NCI-H1694 treated with DMSO at 0.1 percent for 48 hours (cell line): ENCODE measurements at places on chromosomes 4 and X.

DNA sequence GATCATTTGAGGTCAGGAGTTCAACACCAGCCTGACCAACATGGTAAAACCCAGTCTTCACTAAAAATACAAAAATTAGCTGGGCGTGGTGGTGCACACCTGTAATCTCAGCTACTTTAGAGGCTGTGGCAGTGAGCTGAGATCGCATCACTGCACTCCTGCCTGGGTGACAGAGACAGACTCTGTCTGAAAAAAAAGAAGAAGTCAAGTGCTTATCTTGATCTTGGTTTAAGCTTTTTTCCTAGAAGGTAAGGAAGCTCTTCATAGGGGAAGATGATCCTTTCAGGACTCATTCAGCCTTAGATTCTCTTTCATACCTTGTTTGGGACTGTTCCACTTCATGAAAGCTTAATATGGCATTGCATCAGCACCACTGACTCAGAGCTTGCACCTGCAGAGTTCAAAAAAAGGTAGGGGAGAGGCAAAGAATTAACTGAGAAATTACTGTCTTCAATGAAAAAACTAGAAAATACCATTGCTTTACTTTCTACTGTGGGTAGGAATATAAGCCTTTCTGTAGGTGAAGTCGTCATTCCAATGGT lies 70.8 kb upstream of the EPGN start:
- no peak for DNase-seq

DNA sequence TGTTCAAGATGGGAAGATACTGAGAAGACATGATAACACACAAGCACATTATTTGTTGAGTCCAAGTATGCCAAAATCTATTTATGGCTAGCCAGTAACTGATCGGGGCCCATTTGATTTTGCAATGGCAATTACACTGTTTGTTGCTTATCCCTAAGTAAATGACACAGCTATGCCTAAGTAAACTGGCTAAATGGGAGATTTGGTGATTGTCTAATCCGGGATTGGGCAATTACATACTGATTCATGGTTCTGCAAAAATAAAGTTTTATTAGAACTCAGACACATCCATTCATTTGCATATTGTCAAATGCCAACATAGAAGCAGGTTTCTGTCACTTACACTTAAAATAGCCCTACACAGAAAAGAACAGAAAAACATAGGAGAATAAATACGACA lies 140.2 kb upstream of the TBL1X start:
- no peak for DNase-seq

DNA sequence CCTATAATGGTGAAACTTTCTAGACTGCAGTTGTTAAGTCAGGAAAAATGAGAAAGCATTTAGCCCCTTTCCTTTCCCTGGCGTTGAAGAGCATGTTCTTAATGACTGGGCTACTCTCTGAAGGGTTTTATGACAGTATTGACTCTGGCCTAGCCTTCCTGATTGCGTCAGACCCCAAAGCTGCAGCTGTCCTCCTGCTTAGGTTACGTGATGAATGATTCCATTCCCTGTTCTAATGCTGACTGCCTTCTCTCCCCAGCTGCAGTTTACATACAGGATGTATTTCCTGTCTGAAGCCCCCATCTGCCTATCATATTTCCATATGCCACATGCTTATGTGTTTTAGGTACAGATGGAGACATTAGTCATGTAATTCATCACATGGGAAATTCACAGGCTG lies 105.8 kb upstream of the EGFL6 start:
- DNase-seq, result peak; percentile 73

- DNase-seq, result no peak
Measured at GRCh38 chr4:170090352-170091052, 746 bp upstream of the AADAT start.

- no peak for DNase-seq
Measured at GRCh38 chr4:186723292-186724057, at the start of gene FAT1. FAT1 (minus strand) TSS chr4:186723856; CDS start chr4:186709827, 14,029 bp downstream.

DNA sequence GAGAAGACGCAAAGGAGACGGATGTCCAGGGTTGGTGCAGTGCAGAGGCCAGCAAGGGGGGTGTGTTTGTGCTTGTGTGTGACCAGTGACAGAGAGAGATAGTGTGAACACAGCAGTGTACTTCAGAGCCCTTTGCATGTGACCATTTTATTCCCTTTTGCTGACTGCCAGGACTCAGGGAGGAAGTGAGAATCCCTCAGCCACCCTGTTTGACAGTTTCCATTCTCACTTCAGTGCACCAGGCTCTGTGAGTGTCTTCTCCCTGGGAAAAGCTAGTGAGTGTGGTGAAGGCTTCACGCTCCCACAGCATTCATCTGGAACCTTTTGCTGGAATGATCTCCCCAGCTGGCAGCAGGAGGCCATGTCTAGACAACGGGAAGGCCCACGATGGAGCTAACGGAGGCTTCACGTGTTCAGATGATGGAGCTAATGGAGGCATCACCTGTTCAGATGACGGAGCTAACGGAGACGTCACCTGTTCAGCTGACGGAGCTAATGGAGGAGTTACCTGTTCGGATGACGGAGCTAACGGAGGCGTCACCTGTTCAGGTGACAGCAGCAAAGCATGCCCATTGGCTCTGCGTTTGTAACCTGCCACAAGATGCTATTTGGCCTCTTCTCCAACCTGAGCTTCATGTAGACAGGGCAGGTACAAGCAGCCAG lies 195.4 kb downstream of the AFAP1 start:
- DNase-seq, result no peak

DNA sequence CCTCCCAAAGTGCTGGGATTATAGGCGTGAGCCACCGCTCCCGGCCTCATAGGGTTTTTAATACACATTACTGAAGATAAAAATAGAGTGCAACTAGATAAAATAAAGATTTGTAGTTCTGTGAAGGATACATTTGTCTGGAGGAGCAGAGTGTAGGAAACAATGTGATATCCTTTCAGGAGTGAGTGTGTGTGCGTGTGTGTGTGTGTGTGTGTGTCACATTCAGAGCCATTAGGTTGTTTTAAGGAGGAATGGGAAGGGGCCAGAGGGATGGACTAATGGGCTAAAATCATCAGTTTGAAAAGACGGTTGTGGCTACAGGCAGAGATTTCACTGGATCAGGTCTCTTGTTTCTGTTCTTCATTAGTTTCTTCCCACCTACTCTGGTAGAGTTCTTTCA lies 40.0 kb downstream of the RBPJ start:
- no peak for DNase-seq

- no peak for DNase-seq
Measured at GRCh38 chrX:9825129-9825790, 39.0 kb downstream of the SHROOM2 start.

DNA sequence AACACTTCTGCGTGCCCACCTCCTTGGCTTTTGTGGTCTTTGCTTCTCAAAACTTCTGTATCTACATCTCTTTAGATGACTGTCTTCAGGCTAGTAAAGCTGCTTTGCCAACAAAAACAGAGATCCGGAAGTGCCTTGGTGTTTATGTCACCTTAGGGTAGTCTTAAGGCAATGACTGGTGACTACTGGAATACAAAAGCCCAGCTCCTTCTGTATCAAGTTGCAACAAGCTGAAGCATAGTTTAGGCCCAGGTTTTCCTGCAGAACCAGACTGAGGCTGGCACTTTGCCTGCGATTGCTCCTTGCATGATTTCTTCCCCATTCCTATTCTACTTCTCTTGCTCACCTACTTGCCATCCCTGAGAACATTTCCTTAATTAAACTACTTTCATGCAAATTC lies 333.8 kb downstream of the DMD start:
- DNase-seq, result no peak

DNA sequence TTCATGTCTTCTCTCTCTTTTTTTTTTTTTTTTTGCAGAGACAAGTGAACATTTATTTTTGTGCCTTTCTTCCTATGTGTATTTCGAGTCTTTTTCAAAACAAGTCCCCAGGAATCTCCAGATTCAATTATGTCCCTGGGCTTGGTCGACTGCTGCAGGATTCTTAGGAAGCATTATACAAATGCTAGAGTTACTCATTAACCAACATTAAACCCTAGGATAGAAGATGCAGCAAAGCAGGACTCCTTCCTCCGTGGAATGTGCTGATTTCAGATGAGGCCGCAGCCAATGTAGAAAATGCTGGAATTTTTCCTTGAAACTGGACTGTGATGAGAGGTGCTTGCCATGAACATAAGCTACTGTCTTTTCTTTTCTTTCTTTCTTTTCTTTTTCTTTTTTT lies 3.4 kb downstream of the ZNF81 start:
- DNase-seq, result no peak

GRCh38 chrX:149036086-149036485 lies 469.0 kb downstream of the IDS start:
- no peak for DNase-seq

- no peak for DNase-seq
Measured at GRCh38 chr4:52477191-52477780, 181.8 kb downstream of the USP46 start.

GRCh38 chrX:104351173-104351769 lies 96.5 kb upstream of the ESX1 start:
- DNase-seq, result no peak

- no peak for DNase-seq
Measured at GRCh38 chrX:118751950-118752783, 24.8 kb downstream of the IL13RA1 start.

GRCh38 chr4:78058591-78059523 lies 1.7 kb downstream of the FRAS1 start:
- no peak for DNase-seq

- no peak for DNase-seq
Measured at GRCh38 chrX:22063284-22063683, 31.2 kb downstream of the PHEX start.

- no peak for DNase-seq
Measured at GRCh38 chr4:138300616-138301015, 58.5 kb upstream of the SLC7A11 start.

- DNase-seq, result no peak
Measured at GRCh38 chr4:108821351-108821930, 58.6 kb upstream of the ETNPPL start.

DNA sequence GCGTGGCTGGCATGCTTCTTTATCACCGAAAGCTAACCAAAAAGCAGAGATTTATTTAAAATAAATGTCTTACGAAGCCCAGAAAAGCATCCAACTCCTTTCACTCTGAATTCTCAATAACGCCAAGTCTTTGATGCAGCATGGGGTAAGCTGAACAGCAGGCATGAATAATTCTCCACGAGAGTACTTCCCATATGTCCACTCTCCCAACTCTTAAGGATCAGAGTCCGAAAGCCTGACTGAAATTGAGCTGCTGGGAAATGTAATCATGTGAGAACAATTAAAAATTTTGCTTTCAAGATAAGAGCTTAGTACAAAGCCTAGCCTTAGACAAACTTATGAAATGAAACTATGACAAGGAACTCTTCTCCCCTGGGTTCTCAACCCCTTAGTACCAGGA lies 7.5 kb upstream of the SLC39A8 start:
- no peak for DNase-seq

GRCh38 chrX:41275661-41276609 lies 58.0 kb upstream of the DDX3X start:
- DNase-seq, result peak; percentile 48

DNA sequence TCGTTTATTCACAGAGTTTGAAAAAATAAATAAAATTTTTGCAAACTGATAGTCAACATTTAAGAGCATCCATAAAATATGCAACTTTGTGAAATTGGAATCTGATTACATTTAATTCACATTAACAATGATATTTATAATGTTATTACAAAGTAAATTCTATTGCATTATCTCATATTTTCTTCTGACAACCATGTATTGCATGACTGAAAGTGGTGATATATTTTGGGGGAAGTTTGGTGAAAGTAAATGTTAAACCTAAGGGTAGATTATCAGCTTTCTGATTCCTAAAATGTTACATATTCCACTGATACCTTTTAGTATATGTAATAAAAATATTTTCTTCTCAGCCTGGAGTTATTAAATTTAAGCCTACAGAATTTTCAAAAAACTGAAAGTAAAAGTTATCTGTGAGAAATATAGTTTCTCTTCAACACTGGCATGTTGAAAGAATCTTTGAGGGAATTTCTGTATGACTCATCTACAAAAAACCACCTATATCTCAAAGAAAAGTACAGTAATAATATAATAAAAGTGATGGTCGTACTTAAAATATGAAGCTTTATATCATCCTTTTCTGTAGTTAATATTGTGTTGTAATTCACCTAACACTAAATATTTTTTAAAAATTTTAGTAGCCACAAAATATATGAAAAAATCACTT lies 1179.6 kb upstream of the PCDH7 start:
- no peak for DNase-seq

DNA sequence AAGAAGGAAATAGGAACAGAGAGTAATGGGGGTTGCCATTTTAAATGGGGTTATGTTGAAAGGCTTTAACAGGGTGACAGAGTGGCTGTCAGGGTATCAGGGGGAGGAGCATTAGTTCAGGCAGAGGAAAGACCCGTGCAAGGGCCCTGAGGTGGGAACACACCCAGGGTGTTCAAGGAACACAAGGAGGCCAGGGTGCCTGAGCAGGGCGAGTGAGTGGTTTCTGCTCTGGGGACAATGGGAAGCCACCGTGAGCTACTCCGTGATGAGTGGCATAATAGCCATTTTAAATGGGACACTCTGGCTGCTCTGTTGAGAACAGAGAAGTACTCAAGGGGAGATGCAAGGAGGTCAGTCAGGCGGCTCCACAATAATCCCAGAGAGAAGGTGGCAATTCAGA lies 4.5 kb downstream of the EVC2 start:
- DNase-seq, result no peak

GRCh38 chr4:95531141-95531540 lies 17.6 kb downstream of the UNC5C start:
- DNase-seq, result no peak

DNA sequence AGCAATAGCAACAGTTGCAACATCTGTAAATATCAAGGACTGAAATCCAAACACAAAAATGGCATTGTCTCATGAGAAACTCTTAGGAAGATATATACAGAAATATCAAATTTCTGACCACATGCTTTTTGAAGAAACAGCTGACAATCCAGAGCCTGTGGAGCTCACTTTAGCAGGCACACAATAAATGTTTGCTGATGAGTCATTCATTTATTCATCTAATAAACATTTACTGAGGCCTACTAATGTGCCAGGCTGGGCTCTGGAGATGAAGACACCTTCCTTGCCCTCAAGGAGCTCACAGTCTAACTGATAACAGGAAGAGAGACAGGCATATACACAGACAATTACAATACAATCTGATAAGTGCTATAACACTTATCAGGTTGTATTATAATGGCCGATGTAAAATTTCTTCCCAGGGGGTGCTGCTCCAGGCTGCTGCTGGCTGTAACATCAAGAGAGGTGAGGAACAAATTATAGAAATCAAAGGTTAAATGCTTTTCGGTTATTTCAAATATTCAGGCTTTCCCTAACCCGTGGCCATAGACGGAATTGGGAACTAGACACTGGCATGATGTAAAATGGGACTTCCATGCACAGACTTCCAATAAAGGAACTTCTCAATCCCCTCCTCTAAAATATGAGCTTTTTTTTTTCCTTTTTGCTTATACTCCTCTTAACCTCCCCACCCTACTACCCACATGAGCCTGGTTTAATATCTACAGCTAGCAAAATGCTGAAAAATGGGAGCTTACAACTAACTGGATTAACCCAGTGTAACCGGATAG lies 16.8 kb upstream of the ZCCHC13 start:
- DNase-seq, result no peak

GRCh38 chr4:28093071-28093470 lies 1232.4 kb downstream of the STIM2 start:
- DNase-seq, result no peak
